Stomach (tissue), 19 donors: ENCODE measurements at places on chromosomes 11 and 22. TPM values are rescaled to one million over a fixed set of nuclear protein-coding genes. Genes with fewer than 3 reads are reported as not detected.

DNA sequence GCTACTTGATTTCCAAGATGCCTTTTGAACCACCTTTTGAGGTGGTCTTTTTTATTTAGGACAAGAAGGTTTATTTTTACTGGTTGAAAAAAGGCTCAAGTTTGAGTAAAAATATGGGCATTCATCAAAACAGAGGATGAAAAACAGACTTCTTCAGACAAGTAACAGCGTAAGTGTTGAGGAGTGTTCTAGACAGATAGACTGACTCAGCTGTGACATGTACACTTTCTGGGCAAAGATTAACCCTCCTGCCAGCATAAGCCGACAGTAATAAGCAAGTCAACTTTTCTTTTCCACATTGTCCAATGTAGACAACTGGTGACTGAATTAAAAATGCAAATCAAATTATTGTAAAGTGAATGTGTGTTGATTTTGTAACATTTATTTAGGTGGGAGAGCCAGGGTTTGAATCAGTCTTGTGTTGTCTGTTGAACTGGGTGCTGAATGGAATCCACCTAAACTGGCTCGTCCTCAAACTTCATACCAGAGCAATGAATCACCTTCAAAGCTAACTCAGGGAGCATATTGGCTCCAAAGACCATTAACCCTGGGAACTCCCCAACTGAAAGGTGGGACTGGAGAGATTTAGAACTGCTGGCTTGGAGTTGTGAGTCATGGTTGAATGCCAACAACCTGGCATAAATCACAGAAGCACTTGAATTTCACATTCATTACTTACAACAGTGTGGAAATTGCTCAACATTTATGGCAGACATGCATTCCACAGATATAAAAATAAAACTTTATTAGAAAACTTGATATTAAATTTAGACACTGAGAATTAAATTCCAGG is 377.0 kb downstream of the ETS1 start:
- DNase-seq, result peak; percentile 49

DNA sequence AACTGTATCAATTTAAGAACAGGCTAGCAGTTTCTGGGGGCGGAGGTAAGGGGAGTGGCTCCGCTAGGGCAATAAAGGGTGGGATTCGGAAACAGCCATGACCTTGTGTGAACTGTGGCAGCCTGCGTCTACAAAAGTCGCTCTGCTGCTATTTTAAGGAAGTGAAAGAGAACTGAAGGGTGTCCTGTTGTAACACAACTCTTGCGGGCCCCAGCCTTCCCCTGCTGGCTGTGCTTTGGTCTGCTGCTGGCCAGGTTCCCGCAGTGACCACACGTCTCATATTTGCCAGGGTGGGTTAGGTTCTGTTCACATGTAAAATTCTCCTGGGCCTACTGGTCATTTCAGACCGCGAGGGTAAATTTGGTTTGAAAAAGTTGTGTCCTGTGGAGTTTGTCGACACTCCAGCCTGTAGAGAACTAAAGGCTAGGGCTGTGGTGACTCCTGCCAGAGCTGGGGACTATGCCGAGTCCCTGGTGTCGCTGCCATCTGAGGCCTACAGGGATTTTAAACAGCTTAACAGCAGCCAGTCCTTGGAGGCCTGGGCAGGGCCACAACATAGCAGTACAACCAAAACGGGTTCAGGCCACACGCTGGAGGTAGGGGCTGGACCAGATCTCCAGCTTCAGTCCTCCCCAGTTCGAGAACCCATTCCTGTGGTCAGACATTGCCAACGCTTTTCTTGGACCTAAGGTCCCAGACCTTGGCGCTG is 1.1 kb upstream of the PPFIBP2 start:
- DNase-seq, result peak; percentile 83

- DNase-seq, result no peak
These were observed 11.8 kb downstream of the BARX2 start for GRCh38 chr11:129387434-129387833.

DNA sequence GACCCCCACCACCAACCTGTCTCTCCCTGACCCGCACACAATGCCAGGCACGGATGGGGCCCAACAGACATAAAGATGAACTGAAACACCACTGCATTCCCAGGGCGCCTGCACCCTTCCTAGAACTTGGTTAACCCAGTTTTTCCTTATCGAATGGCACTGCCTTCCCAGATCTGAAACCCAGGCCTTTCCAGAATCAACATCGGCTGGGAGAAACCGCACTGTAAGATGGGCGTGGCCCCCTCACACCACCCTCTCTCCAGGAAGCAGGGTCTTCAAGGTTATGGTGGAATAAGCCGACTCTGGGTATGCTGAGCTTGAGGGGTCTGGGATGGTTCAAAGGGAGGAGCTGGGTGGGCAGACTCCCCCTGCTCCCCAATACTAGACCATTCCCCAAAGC is 23.1 kb downstream of the LRFN4 start:
- DNase-seq, result peak; percentile 71

- DNase-seq, result no peak
These were observed 8.0 kb downstream of the RAB6A start for GRCh38 chr11:73752903-73753302.

DNA sequence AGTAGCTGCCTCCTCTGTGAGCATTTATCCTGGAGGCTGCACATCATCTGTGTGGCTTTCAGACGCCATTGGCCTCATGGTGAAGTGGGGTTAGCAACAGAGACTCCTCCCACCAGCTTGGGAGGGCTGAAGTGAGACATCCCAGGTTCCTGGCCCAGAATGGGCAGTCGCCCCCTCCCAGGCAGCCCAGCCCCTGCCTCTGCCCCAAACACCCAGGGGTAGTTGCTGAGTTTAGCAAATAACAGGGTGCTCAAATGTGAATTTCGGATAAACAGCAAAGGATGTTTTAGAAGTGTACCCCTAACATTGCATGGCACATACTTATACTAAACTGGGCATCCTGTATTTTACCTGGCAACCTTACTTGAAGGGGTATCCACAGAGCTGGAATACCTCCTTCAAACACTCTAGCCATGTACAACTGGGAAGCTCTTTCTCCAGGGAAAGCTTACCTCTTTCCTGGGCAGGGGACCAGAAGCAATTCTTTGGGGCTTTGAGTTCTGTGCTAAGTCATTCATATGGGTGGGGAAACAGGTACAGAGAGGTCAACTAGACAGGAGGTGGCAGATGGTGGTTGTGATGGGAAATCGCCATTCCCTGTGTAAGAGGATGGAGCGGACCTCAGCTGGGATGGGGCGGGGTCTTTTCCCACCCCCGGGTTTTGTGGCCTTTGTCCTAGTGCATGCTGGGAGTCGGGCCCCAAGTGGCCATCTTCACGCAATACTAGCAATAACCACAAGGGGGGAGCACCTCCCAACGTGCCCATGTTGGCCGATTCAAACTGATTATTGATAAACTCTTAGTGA is 19.3 kb downstream of the MTFP1 start:
- DNase-seq, result peak; percentile 67

The ZNF214 gene
- not detected for total RNA-seq

The CPSF7 gene
- total RNA-seq, result 46.1 TPM

The SCGB1D2 gene
- not detected for total RNA-seq
